ENCODE measurements at places on chromosomes 16 and 17.

DNA sequence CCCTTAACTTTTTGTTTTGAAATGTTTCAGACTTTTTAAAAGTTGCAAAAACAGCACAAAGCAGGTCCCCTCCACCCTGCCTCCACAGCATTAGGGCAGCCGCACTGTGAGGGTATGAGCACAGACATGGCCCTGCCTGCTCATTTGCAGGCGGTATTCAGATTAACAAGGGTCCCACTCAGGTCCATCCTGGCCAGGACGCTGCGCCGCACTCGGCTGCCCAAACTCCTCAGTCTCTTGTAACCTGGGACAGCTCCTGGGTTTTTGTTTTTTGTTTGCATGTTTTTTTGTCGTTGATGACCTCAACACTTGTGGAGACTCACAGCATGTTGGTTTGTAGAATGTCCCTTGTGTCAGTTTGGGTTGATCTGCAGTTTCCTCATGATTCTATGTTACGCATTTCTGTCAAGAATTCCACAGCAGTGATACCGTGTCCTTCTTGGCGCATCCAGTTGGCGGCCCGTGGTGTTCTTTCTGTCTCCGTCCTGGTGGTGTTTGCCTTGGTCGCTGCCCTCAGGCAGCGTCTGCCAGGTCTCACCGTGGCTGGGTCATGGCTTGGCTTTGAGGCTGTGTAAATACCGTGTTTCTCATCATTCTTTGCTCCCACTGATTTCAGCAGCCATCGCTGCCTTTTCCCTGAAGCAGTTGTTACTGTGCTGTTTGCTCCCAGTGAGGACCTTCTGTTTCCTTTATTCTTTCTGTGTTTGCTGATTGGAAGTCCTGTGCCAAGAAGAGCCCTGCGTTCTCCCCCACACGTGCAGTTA is 18.5 kb downstream of the CRAMP1 start:
- no peak for DNase-seq

DNA sequence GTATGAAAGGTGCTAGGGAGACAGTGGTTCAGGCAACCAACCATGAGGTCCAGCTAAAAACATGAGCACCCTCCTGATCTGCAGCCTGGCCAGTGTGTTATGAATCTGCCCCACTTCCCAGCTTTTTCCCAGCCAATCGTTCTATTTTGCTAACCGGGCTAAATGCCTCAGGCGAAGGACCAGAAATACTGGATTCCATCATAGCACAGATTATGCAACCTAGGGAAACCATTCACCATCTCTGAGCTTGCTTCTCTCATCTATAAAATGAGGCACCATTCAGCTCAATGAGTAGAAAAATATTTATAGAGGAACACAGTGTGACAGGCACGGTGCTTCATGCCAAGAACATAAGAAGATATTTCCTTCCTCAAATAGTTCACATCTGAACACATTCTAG is 45.2 kb upstream of the NUDT7 start:
- no peak for DNase-seq

GRCh38 chr17:31629696-31630470 is 229.2 kb downstream of the COPRS start:
- no peak for DNase-seq

- DNase-seq, result no peak
Observed at GRCh38 chr17:8290043-8290442, 1.6 kb downstream of the RANGRF start.

DNA sequence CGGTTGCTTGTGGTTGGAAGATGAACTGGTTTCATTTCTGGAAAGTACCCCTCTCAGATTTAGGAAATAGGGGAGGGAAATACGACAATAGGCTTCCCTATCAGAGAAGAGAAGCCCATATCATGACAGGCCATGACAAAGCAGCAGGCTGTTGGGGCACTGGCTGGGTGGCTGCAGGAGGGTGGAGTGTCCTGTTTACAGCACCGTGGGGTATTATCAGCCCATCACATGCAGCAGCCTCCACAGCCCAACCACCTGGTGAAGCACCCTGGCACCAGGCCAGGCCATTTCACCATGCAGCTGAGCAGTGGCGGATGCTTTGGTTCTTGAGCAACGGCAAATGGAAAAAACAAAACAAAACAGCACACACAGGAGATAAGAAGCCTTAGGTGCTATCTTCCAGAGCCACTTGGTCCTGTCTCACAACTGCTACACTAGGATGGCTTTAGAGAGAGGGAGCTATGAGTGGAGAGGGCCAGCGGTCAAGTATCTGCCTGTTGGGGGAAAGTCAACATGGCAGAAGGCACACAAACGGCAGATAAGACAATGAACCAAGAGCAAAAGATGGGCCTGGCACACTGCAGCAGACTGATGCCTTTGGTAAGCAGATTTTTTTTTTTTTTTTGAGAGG is 24.2 kb downstream of the FAM117A start:
- DNase-seq, result no peak

GRCh38 chr17:65047941-65048340 is 8.6 kb downstream of the GNA13 start:
- no peak for DNase-seq

All from right renal pelvis (tissue), 4 donors.